ENCODE measurements at places on chromosomes 3 and 15.

- no peak for DNase-seq
Observed at GRCh38 chr3:123373474-123373987, 75.4 kb downstream of the ADCY5 start.

DNA sequence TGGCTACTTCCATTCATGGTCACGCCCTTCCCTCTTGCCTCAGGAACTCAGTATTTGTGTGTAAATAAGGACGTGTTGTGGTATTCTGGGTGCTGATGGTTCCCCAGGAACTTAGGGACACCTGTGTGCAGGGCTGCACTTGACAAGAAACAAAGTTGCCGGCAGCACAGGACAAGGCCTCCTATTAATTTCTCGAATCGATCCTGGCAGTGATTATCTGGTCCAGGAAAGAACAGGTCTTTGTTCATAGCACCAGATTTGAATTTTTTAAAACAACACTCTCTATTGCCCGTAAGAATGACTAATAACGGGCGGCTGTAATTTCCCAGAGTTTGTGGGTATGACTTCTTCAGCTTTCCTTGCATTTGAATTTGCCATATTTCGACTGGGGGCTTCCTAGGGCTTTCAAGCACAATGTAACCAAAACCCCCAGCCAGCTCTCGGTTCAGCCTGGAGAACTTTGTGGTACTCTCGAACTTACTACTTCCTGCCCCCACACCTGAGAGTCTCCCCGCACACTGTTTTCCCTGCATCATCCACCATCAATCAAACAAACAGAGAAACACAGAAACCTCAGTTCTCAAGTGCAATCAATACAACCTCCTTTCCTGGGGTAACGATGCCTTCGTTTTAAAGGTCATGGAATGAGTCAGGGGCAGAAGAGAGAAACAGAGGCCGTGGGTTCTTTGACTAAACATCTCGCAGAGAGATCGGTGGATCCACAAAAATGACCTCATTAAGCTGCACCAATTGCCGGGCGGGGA is 241.7 kb upstream of the ICE2 start:
- DNase-seq: no peak

DNA sequence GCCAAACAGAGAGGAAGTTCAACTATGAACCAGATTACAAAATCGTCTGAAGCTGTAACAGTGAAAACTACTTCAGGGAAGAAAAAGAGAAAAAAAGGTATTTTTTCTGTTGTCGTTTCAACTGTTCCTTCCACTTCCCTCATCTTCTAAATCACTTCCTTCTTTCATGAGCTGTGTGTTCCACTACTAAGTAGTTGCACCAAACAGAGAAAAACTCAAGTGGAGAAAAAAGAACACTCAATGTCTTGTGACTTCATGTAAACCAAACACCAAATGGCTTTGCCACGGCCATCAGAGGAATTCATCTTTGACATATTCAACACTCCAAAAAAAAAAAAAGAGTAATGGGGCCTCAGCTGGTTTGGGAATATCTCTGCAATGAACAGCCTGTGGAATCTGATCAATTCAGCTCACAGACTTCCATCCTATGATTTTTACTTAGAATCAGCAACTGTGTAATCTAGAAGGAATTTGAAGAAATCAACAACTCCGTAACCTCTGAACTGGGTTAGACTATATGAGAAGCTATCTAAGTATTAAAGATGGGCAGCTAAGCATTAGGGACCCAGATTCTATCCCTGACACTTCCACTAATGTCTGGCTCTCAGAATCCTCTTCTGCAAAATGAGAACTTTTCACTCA is 47.5 kb upstream of the RNF7 start:
- no peak for DNase-seq

- DNase-seq: no peak
Observed at GRCh38 chr3:62874711-62875557, at the start of gene CADPS. Gene CADPS (minus strand): TSS chr3:62875416. CDS start chr3:62875029, 387 bp downstream.

- DNase-seq: no peak
Observed at GRCh38 chr3:155418407-155418806, 124.9 kb upstream of the STRIT1 start.

- DNase-seq: no peak
Observed at GRCh38 chr15:70501121-70501727, 262.1 kb downstream of the UACA start.

DNA sequence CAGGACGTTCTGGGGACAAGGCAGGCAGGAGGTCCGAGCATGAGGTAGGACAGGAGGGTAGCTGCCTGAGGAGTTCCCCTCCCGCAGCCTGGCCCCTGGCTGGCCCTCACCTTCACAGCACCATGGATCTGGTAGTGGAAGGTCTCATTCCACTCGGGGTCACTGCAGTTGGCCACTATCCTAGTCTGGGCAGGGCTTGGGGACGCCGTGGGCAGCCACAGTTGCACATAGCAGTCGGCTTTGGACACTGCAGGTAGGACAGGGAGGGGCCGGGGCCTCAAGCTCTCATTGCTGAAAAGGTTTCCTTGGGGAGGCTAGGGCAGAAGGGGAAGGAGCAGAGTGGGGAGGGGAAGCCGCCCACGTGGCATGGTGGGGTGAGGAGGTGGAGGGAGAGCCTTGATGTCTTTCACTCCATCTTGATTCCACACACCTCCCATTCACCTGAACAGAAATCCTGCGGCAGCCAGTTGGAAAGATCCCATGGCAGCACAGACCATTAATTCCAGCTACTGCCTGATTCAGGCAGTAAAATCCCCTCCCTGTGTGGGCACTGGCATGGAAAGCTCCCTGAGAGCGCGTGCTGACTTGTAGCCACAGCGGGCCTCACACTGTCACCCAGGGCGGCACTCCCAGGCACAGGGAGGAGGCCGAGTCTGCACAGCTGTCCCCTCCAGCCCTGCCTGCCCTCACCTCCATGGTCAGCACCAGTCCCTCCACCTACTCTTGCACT is 2.1 kb downstream of the PLA2G4F start:
- no peak for DNase-seq
